Heart left ventricle (tissue), 16 donors: ENCODE measurements at places on chromosomes 1 and 21. TPM values are rescaled to one million over a fixed set of nuclear protein-coding genes. Genes with fewer than 3 reads are reported as not detected.

BARHL2 gene
- total RNA-seq, result not detected

GBP6 gene
- 0.10 TPM for total RNA-seq

PEX11B gene
- 26.5 TPM for total RNA-seq

C1orf226 gene
- total RNA-seq, result 5.9 TPM

RIPK4 gene
- 0.56 TPM for total RNA-seq

E2F2 gene
- total RNA-seq, result 0.07 TPM

BECN2 gene
- not detected for total RNA-seq

ALX3 gene
- total RNA-seq, result not detected

NTRK1 gene
- 1.4 TPM for total RNA-seq

NPL gene
- 2.9 TPM for total RNA-seq

TNFAIP8L2 gene
- total RNA-seq, result 0.60 TPM

EPHB2 gene
- 6.3 TPM for total RNA-seq

LCE1B gene
- total RNA-seq, result not detected

OR2T35 gene
- total RNA-seq, result not detected

TCHH gene
- total RNA-seq, result not detected

PKLR gene
- total RNA-seq, result not detected

RHCE gene
- 0.63 TPM for total RNA-seq

GJC2 gene
- total RNA-seq, result 0.49 TPM

MTMR11 gene
- 3.2 TPM for total RNA-seq

MROH7 gene
- total RNA-seq, result 18.6 TPM

CATSPERE gene
- 0.81 TPM for total RNA-seq

KRTAP7-1 gene
- total RNA-seq, result not detected

FLG2 gene
- total RNA-seq, result not detected

NUDT4B gene
- total RNA-seq, result 0.53 TPM

MDM4 gene
- 37.5 TPM for total RNA-seq

HSD3B2 gene
- not detected for total RNA-seq

TMEM125 gene
- total RNA-seq, result 0.67 TPM

KRTAP21-2 gene
- not detected for total RNA-seq

OR2AK2 gene
- not detected for total RNA-seq

GABRD gene
- total RNA-seq, result 0.38 TPM

LRRC40 gene
- 12.1 TPM for total RNA-seq

CTBS gene
- 7.7 TPM for total RNA-seq

ANKRD35 gene
- total RNA-seq, result 0.29 TPM

TMEM53 gene
- 18.1 TPM for total RNA-seq

PIGR gene
- not detected for total RNA-seq

MRPL20 gene
- 112 TPM for total RNA-seq

PRKCZ gene
- 17.3 TPM for total RNA-seq

LENEP gene
- not detected for total RNA-seq

KRTAP12-2 gene
- not detected for total RNA-seq

KIF26B gene
- total RNA-seq, result 1.2 TPM

TBX19 gene
- 0.25 TPM for total RNA-seq

TFF2 gene
- not detected for total RNA-seq

HORMAD1 gene
- total RNA-seq, result not detected

GJB3 gene
- total RNA-seq, result not detected

VWA5B1 gene
- not detected for total RNA-seq

HAO2 gene
- not detected for total RNA-seq

DNAJC28 gene
- total RNA-seq, result 6.6 TPM

CDCA8 gene
- 0.50 TPM for total RNA-seq

S100A1 gene
- 2,114 TPM for total RNA-seq

C21orf58 gene
- total RNA-seq, result 4.0 TPM

RBM11 gene
- total RNA-seq, result not detected

FMO1 gene
- total RNA-seq, result 0.42 TPM

HPCA gene
- not detected for total RNA-seq

CYP2J2 gene
- total RNA-seq, result 98.7 TPM
